Stimulated activated CD8-positive, alpha-beta memory T cell treated with anti-CD3 and anti-CD28 coated beads, Interleukin-7, amount 100 ng/mL, for 4 hours (primary cell): ENCODE measurements at places on chromosomes 12 and 14.

- DNase-seq: no peak
Measured at GRCh38 chr14:90871605-90872233, 55.5 kb upstream of the TTC7B start.

DNA sequence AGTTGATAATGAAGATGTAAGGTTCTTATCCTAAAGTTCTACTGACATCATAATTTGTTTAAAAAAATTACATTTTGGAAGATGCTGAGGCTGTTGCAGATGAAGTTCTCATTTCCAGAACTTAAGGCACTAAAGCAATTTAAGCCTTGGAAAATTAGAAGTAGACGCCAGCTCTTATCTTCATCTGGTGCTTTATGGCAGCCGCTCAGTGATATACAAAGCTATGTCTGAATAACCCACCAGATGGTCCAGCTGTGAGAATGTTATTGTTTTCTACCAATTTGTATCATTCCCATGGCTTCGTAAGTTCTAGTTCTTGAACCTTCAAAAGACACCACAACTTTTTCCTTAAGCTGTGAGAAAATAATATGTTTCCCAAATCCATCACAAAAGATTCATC lies 212.1 kb upstream of the ARID2 start:
- DNase-seq: no peak

- DNase-seq: no peak
Measured at GRCh38 chr12:38527631-38528030, 211.1 kb downstream of the ALG10B start.

DNA sequence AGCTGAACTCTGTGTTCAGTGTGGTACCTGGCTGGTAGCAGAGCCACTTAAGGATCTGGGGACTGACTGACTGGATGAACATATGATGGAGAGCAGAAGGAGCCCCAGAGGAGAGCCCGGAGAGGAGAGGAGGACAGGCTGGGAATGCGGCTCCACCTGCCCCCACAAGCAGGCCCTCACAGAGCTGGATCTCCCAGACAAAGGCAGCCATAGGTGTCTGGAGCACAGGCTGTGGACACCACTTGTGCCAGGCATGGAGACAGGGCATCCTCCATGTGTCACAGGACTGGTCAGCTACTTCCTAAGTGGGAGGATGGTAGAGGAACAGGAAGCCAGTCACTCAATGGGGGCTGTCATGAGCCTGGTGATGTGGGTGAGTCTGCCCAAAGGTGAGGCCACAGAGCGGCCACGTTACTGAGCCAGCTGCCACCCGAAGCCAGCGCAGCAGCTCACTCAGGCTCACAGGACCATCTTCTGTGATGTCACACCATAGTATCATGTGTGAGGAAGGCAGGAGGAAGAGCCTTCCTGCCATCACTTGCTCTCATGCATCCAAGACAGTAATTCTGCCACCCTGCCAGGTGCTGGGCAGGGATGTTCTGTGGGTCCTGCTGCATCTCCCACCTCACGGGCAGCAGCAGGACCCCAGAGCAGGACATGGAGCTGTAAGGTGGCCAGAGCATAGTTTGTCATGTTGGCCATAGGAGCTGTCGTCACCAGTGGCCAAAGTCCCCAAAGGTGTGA lies 72.1 kb downstream of the PRIMA1 start:
- DNase-seq: no peak

- DNase-seq: no peak
Measured at GRCh38 chr12:118611295-118611694, 234.9 kb downstream of the SUDS3 start.

DNA sequence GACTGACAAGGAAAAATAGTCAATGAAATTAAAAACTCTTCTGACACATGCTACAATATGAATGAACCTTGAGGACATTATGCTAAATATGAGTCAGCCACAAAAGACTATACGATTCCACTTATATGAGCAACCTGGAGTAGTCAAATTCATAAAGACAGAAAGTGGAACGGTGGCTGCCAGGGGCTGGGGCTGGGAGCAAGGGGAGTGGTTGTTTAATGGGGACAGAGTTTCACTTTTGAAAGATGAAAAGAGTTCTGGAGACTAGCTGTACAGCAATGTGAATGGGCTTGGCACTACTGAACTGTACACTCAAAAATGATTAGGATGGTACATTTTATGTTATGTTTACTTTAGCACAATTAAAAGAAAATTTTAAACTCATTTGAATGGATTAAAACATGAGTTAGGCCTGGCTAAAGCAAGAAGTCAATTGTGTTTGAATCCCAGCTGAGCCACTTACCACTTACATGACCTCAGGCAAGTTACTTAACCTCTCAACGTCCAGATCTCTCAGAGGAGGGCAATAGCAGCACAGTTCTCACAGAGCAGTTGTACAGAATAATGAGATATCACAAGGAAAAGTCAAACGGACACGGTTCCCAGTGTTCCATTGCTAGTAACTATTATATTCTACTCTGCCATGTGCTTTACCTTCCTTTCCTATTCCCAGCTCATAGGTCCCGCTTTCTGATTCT lies 102.5 kb downstream of the SPTSSA start:
- no peak for DNase-seq

- DNase-seq: no peak
Measured at GRCh38 chr14:55389330-55389729, 22.3 kb downstream of the ATG14 start.

GRCh38 chr12:40616383-40616915 lies 75.8 kb upstream of the CNTN1 start:
- no peak for DNase-seq

GRCh38 chr12:40525054-40525453 lies 167.2 kb upstream of the CNTN1 start:
- DNase-seq: no peak

DNA sequence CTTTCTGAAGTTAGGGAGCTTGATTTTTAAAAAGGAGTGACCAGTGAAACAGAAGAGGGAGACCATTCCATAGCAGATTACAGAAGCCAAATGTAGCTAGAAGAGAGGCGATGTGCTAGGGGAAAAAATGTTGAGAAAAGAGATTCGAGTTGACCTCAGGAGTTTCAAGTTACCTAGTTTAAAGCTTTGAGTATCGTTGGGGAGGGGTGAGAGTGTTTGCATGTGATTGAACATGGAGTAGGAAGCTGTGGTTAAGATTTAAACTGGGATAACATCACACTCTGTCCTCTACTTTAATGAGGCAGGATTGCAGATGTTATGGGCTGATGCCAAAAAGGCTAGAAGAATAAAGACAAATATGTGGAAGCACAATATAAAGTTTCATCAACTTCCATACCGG lies 3.7 kb downstream of the LETMD1 start:
- DNase-seq: no peak

DNA sequence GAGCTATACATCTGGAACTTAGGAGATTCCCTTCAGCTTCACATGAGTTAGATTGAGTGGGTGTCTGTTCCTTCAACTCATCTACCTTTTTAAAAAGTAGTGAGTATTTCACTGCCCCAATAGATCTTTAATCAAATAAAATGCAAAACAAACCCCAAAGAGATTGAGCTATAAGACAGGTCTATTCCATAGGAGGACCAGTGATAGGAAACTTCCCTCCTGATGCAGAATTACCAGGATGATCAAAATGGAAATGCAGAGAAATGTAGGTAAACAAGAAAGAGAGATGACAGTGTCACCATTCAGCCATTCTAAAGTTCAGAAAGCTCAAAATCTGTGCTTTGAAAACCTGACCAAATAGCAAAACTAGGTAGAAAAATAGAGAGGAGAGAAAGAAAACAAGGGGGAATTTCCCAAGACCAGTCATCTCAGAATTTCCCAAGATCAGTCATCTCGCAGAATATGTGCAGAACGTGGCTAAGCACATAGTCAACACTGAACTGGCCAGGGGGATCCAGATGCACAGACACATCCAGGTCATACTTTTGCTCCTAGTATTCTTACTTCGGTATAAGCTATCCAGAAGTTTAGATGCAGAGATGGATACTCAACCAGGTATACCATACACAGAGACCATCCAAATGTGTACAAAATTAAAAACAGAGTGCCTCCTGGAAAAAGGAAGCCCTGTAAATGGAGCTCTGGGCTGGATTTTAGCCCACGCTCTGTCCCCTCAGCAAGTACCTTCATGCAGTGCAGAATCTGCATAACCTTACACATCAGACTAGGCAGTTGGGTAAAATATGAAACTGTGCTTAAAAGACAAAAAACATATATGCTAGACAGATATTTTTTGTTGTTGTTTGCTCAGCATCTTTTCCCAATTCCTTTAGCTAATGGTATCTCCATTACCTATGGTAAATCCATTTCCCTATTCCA lies 27.4 kb downstream of the SLC41A2 start:
- DNase-seq: no peak

- no peak for DNase-seq
Measured at GRCh38 chr14:89617481-89618329, 200.7 kb upstream of the FOXN3 start.

GRCh38 chr14:58096731-58097130 lies 55.3 kb downstream of the ARMH4 start:
- DNase-seq: no peak

GRCh38 chr14:105073720-105074600 lies 8.7 kb upstream of the GPR132 start:
- DNase-seq: no peak

GRCh38 chr12:59046763-59047534 lies 126.6 kb upstream of the LRIG3 start:
- DNase-seq: no peak

DNA sequence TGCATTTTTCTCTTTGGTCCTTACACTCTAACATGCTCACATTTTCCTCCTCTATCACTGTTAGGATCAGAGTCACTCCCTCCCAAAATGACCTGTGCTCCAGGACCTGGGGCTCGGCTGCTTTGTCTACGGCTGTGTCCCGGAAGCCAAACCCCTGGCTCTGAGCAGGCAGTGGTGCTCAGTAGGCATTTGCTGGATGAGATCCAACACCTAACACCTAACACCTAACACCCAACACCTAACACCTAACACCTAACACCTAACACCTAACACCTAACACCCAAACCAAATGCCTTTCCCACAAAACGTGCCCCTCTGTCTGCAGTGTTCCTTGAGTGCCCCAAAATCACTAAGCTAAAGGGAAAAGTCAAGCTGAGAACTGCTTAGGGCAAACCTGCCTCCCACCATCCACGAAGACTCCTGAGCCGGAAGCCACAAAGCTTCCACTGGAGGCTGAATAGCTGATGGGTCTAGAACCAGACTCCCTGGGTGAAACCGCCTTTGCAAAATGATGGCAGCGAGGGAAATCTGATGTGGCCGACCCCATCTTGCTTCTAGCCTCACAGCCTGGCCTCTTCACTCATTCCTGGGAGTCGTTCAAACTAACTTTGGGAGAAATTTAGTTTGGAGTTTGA lies 29.2 kb downstream of the HSP90AA1 start:
- DNase-seq: no peak

GRCh38 chr12:127262615-127263014 lies 1004.4 kb upstream of the TMEM132C start:
- DNase-seq: no peak

DNA sequence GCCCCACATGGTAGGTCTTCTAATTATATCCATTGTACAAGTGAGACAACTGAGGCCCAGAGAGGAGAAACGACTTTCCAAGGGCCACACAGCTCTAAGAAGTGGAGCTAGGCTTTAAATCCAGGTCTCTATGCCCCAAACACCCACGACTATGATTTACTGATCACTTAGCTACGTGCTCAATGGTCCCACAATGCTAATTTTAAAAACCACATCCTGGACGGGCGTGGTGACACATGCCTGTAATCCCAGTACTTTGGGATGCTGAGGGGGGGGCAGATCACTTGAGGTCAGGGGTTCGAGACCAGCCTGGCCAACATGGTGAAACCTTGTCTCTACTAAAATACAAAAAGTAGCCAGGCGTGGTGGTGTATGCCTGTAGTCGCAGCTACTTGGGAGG lies 8.4 kb upstream of the MLEC start:
- DNase-seq: no peak

- DNase-seq: no peak
Measured at GRCh38 chr12:16857456-16857923, 251.5 kb upstream of the LMO3 start.

- no peak for DNase-seq
Measured at GRCh38 chr14:103710771-103711377, 4.4 kb downstream of the XRCC3 start.

DNA sequence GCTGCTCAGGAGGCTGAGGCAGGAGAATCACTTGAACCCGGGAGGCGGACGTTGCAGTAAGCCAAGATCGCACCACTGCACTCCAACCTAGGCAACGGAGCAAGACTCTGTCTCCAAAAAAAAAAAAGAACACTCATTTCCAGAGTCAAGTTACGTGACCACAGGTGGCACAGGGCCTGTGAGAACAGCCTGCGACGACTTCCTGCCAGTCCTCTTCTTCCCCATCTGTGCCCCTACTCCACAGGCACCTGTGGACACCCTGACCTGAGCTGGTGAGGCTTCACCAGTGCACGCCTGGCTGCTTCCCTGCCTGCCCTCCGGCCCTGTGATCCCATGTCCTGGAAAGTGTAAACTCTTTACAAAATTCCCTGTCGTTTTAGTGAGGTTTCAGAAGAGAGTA lies 77.7 kb downstream of the PPP2R5C start:
- DNase-seq: no peak

- DNase-seq: no peak
Measured at GRCh38 chr12:24360461-24360860, 411.0 kb upstream of the SOX5 start.

DNA sequence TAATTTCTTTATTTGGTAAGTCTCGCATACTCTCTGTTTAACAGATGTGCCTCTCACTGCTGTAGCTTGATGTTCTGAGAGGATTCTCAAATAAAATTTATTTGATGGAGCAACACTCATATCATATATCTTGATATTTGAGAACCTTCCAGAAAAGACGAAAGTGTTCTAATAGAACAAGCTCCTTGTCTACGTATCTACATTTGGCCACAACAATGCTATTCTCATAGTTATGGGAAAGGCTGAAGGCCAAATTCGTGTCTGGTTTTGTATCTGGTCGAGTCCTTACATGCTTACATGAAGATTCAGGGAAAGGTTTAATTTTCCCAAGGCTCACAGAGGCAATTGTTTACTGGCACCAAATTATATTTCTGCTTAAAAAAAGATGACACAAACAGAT lies 186.7 kb upstream of the SLC38A2 start:
- DNase-seq: no peak

GRCh38 chr14:65101631-65102440 lies 481 bp downstream of the MAX start:
- DNase-seq: peak; percentile 14

- no peak for DNase-seq
Measured at GRCh38 chr14:95497561-95498011, 18.9 kb downstream of the SYNE3 start.
